HFFc6 (cell line): ENCODE measurements at places on chromosomes 6 and 20.

DNA sequence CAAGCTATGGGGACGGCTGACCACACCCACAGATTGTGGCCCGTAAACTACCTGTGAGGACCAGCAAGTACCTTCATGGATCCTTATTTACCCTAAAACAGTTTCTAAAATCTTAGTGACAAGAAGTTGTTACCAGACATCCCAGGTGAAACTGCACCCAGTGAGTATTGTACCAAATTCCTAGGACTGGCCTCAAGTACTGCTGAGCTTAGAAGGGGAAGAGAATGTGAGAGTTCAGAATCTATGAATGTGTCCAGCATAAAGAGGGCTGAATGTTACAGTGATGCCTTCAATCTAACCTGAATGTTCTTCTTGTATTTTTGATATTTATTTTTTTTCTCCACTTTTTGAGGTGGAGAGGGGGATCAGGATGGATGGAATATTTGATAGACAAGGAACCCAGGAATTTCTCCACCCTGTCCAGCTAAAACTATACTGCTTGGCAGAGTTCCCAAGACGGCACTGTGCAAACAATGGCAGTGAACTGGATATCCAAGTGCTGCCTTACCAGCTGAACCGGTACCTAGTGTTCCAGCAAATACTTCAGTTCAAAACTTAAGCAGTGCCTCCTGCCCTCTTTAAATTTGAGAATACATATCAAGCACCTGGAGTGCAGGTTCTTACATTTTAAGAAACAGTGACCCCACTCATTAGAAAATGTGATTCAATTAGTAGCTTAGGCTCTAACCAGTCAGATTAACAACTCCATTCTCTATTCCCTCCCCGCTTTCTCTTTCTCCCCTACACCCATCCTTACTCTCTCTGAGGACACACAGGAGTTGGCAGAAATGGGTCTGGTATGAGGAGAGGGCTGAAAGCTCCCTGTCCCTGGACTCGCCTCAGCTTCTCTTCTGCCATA is 427.3 kb upstream of the FLRT3 start:
- DNase-seq, result no peak

GRCh38 chr6:22363166-22363713 is 66.4 kb upstream of the PRL start:
- DNase-seq, result no peak

- no peak for DNase-seq
Measured at GRCh38 chr6:13687917-13688351, 23.7 kb downstream of the RANBP9 start.

DNA sequence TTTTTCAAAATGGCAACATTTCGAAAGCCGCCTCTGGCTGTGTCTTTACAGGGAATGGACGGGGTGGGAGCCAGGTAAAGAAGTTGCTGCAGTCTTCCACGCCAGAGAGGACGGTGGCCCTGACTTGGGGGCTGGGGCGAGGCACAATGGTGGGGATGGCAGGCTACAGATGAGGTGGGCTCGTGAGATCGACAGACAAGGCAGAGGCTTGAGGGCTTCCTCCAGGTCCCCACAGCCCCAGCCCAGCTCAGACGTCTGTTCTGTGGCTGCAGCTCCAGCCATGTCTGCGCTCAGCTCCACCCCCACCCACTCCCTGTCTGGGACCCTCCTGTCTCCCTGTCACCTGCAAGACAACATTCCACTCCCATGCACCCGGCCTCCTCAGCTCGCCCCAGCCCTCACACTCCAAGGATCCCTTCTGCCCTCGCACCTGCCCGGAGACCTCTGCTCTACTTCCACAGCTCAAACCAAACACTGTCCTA is 7.4 kb upstream of the C20orf144 start:
- DNase-seq, result no peak

DNA sequence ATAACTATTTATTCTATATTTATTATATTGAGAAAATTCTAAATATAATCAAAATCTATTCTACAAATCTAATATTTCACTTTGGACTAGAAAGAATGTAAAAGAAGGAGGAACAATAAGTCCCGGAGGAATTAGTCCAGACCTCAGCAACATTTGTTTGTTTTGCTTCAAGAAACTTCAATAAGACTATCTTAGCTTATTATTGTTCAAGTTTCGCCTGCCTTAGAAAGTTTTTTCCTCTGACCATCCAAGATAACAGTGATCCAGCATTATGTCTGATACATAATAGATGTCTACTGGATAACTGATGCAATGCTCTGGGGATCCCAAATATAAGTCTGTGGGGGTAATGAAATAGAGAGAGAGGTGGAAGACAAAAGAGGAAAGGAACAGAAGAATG is 28.7 kb upstream of the NT5E start:
- DNase-seq, result no peak

DNA sequence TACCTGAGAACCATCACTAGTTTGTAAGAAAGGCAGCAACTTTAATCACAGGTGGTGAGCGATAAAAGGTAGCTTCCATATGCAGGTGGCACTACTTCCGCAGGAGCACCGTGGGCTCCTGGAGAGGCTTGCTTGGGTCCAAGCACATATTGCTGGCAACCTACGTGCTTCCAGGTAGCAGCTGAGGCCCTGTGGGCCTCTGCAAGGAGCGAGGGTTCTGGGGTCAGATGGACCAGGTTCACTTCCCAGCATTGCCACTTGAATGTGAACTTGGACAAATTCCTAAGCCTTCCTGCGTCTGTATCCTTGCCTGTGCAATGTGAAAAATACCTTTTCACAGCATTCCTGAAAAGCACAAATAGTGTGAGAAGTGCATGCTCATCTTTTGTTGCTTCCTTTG is 31.0 kb downstream of the TXNDC5 start:
- no peak for DNase-seq

DNA sequence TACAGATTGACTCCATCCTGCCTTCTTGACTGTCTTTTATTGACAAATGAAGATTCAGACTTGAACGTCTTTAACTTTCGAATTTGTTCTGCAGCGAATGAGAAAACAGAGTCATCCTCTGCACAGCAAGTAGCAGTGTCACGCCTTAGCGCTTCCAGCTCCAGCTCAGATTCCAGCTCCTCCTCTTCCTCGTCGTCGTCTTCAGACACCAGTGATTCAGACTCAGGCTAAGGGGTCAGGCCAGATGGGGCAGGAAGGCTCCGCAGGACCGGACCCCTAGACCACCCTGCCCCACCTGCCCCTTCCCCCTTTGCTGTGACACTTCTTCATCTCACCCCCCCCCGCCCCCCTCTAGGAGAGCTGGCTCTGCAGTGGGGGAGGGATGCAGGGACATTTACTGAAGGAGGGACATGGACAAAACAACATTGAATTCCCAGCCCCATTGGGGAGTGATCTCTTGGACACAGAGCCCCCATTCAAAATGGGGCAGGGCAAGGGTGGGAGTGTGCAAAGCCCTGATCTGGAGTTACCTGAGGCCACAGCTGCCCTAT is 12.2 kb downstream of the BRD2 start:
- no peak for DNase-seq

DNA sequence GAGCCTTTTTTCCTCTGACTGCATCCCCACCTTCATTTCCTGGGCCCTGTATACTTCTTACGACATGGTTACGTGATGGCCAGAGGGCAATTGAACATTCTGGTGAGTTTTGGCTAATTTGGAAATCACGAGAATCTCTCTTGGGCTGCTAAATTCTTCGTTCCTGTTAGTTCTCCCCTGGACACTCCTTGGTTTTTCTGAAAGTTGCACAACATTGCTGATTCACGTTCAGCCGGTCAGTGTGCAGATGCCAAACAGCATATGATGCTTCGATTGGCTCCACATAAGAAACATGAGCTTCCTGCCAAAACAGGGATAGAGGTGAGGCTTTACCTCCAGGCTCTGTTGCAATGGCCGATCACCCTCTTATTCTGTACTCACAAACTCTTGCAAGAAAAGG is 119.4 kb upstream of the LY86 start:
- no peak for DNase-seq

DNA sequence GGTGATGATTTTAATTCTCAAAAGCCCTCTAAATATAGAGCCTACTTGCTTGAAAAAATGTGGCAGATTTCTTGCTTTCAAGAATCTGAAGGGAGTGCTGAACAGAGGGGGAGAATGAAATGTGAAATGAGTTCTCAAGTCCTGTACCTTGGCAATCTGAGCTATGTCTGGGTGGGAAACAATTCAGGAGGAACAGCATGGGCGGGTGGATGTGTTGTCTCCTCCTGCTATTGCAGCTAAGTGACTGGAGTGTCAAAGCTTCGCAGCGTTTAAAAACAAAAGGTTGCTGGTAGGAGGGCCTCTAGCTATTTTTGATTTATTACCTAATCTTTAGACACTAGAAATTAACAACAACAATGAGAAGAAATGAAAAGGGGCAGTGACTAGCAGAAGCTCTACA is 102.5 kb upstream of the ARG1 start:
- DNase-seq, result no peak

DNA sequence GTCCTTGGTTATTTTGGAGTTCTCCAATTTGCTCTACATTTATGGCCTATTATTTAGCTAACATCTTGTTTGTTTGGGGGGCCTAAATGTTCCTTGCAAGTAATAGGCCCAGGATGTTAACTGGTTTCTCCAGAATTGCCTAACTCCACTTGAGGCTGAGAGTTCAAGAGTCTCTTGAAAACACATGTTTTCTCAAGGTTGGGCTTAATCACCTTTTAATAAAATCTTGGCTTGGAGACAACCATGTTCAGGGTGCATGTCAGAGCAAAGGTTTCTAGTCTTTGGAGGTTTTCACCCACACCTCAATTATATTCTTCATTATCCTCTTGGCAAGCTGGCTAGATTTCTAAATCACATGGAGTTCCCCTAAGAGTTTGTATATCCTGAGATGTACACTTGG is 54.2 kb downstream of the KLHL31 start:
- no peak for DNase-seq

GRCh38 chr6:108526739-108527174 is 34.0 kb upstream of the FOXO3 start:
- peak; percentile 26 for DNase-seq

- DNase-seq, result no peak
Measured at GRCh38 chr6:45297320-45297719, 30.8 kb upstream of the RUNX2 start.

GRCh38 chr6:132147530-132148011 is 196.4 kb upstream of the CCN2 start:
- peak; percentile 97 for DNase-seq

GRCh38 chr6:5276581-5276980 is 15.3 kb downstream of the FARS2 start:
- no peak for DNase-seq
